Fibroblast of skin of abdomen (primary cell): ENCODE measurements at places on chromosomes 12 and 14.

GRCh38 chr12:113461666-113462065, 10.0 kb downstream of the LHX5 start:
- DNase-seq: no peak

- DNase-seq: no peak
Observed at GRCh38 chr12:126163984-126164383, 1098.7 kb downstream of the AACS start.

DNA sequence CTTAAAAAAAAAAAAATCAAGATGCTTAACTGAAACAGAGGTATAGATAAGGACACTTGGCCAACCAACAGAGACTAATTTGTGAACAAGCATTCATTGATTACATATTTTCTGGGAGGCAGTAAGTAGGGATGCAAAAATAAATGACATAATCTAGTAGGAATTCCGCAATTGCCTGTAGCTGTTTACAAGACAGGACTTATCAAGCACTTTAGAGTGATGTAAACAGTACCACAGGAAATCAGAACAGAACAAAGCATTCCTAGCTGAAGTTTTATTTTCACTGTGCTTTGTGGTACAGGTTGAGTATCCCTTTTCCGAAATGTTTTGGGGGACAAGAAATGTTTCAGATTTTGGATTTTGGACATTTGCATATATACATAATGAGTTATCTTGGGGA, 68.2 kb upstream of the FGD4 start:
- no peak for DNase-seq

GRCh38 chr12:3243376-3244084, 166.4 kb downstream of the TSPAN9 start:
- no peak for DNase-seq

DNA sequence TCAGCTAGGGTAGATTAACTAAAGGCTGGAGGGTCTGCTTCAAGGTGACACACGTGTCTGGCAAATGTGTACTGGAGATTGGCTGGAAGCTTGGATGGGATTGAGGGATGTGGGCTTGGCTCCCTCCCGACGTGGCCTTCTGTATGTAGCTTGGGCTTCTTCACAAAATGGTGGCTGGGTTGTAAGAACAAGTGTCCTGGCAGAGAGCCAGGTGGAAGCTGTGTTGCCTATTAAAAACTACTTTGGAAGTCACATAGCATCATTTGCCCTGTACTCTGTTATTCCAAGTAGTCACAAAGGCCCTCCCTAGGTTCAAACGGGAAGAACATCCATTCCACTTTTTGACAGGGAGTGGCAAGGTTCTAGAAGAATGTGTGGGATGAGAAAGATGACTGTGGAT, 174.1 kb upstream of the PRICKLE1 start:
- DNase-seq: no peak

DNA sequence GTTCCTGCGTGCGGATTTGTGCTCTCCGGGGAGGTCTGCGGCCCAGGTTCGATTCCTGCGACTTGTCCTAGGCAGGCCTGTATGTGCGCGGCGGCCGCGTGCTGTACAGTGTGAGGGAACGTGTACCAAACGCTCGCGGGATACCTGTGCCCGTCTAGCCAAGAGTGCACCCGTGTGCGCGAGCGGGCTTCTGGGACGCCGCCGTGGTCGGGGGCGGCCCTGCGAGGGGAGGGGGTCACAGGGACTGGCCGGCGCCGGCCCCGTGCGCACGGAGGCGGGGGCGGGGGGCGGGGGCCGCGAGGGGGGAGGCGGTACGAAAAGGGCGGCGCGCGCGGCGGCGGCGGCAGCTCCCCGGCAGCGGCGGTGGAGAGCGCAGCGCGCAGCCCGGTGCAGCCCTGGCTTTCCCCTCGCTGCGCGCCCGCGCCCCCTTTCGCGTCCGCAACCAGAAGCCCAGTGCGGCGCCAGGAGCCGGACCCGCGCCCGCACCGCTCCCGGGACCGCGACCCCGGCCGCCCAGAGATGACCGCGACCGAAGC, at the start of gene DLK1:
TSS of gene DLK1 (plus strand) at position 343 of the 536 bp plus-strand sequence. CDS start at position 520, 177 bp downstream.
- no peak for DNase-seq

DNA sequence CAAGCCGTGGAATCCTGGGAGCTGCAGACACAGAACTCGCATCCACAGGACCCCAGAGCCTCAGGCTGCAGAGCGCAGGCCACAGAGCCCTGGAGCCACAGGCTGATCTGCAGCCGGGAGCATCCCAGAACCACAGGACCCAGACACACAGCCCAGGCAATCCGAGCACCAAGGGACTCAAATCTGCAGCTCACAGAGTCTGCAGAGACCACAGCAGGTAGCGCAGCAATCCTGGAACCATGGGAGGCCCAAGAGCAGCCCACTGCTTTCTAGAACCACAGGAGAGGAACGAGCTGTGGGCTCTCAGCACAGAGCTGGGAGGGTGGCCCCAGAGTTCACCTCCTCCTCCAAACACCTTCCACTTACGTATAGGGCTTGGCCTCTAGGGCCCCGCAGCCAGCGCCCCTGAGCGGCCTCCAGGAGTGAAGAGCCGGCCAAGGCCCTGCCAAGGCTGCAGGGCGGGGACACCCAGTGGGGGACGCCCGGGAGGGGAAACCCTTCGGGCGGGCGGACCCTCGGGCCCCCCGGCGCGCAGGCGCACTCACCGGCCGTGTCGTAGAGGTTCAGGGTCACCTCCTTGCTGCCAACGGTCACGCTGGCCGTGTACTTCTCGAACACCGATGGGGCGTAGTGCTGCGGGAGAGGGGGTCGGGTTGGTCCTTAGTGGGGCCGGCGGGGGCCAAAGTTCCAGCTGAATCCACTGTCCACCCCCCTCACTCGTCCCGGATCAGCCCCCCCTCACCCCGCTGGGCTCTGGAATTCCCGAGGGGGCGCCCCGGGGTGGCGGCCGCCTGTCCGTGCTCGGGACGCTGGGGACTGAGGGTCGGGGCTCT, 665 bp downstream of the RHOF start:
- no peak for DNase-seq

GRCh38 chr12:45615268-45615667, 114.2 kb upstream of the ARID2 start:
- DNase-seq: peak; percentile 64

DNA sequence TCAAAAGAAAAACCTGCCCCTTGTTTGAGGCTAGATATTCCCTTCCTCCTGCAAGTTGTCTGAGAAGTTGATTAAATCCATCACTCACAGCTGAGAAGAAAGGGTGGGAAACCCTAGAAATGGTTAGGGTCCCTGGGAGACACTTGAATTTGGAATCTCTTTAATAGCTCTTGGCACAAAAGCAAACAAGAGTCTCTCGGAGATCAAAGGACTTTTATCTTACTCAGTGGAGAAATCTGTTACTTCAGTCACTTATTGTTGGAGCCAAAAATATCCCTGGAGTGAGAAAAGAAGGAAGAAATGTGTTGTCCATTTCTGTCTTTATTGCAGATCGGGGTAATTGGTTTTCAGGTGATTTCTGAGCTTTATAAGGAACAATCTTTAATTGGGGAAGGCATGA, 47.0 kb downstream of the TMEM132C start:
- no peak for DNase-seq

GRCh38 chr12:114011711-114012110, 45.6 kb upstream of the RBM19 start:
- DNase-seq: no peak

GRCh38 chr14:83632375-83632774, 1897.6 kb upstream of the FLRT2 start:
- DNase-seq: no peak

DNA sequence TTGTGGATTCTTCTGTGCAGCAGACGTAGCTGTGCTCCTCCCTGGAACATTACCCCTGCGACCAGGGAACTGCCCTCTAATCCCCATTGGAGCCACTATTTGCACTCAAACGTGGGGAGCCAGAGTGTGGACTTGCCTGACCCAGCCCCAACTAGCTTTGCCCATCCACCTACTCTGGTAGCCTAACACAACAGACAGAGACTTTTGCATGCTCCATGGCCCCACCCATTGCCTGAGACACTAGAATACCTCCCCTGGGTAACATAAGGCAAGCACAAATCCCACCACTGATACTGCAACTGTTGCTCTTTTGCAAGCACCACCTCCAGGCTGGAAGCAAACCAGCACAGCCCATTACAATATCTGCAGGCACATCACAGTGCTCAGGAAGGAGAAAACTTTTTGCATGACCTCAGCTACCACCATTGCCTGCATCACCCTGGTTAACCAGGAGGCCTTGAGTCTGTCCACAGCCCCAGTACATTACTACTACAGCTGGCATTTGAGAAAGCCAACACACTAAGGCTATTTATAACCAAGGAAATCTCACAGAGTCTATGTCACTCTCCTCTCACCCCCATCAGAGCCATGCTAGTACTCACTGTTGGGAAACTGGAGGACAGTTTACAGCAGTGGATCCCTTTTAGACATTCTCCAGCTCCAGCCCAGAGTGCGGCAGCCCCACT, 15.0 kb downstream of the CEP128 start:
- DNase-seq: peak; percentile 76

DNA sequence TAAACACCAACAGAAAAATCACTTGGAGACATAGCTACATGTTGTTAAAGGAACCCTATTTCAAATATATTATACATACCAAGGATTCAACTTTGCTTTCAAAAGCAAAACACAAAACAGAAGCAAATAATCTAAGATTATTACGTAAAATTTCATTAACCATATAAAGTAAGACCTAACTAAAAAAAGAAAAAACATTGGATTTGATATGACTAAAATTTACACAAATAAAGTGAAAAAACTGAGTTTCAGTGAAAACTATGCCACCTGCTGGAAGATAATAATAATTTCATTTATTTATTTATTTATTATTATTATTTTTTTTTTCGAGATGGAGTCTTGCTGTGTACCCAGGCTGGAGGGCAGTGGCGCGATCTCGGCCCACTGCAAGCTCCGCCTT, 45.2 kb downstream of the WDHD1 start:
- DNase-seq: no peak
